WERI-Rb-1 (cell line): ENCODE measurements at places on chromosomes 7 and 10.

DNA sequence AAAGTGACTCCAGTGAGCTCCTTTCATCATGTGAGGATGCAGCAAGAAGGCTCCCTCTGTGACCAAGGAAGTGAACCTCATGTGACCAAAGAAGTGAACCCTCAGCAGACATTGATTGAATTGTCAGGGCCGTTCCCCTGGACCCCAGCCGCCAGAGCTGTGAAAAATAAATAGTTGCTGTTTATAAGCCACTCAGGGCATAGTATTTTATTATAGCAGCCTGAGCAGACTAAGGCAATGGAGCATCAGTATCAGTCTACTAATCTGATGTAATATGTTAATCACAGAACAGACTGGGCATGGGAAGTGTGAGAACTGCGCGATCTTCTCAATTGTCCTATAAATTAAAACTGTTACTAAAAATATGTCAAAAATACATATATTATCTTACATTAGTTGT, 384.5 kb upstream of the PRKCQ start:
- DNase-seq, result no peak

GRCh38 chr7:129827467-129827990, 125.2 kb downstream of the UBE2H start:
- DNase-seq, result no peak

DNA sequence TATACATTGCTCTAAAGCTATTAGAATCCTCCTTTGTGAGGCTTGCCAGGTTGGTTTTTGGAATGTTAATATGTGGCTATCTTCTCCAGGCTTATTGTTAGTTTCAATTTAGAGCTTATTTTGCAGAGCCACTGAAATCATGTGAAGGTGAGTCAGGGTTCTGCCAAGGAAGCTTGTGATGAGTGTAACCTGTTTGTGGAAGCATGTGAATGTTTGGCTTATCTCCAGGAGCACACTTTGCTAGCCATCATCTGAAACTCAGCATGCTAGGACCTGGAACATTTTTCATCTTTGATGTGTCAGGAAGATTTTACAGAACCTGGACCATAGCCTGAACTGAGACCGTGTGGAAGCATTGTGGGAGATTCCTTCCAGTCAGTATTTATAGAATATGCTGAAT, 197.3 kb downstream of the PPP1R9A start:
- no peak for DNase-seq

- no peak for DNase-seq
Observed at GRCh38 chr7:151936207-151936606, 20.0 kb upstream of the GALNTL5 start.

DNA sequence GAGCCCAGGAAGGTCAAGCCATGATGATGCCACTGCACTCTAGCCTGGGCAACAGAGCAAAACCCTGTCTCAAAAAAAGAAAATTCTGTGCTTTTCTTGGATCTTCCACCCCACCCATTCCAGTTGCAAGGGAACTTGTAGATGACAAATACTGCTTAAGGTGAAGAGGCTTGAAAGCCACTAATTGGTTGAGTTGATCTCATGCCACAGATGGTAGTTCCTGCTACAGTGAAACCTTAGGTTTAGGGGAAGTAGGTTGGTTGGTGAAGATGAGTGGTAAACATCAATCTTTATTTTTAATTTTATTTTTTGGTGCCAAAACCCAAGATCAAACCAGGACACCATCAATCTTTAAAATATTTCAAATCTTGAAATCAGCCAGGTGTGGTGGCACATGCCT, 2.9 kb upstream of the GDI2 start:
- no peak for DNase-seq
